ENCODE measurements at places on chromosomes 13 and 19.

- no peak for DNase-seq
Observed at GRCh38 chr13:44159633-44160279, 213.9 kb upstream of the SERP2 start.

- DNase-seq = no peak
Observed at GRCh38 chr13:49664606-49665005, 26.7 kb downstream of the EBPL start.

- DNase-seq = no peak
Observed at GRCh38 chr13:105991622-105992277, 543.7 kb downstream of the EFNB2 start.

DNA sequence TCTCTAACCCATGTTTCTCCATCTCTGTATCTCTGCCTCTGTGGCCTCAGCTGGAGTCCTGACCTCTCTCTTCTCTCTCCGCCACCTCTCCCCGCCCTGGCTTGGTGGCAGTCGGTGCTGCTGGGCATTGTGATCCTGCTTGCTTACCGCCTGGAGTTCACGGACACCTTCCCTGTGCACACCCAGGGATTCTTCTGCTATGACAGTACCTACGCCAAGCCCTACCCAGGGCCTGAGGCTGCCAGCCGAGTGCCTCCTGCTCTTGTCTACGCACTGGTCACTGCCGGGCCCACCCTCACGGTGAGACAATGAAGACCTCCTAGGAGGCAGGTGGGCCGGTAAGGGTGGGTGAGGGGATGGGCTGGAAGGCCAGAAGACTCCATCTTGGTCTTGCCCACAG is 4.2 kb downstream of the PLPPR2 start:
- no peak for DNase-seq

- no peak for DNase-seq
Observed at GRCh38 chr13:56528040-56528790, 612.5 kb upstream of the PRR20A start.

- DNase-seq = no peak
Observed at GRCh38 chr19:53112286-53112685, 9.1 kb upstream of the ZNF160 start.

DNA sequence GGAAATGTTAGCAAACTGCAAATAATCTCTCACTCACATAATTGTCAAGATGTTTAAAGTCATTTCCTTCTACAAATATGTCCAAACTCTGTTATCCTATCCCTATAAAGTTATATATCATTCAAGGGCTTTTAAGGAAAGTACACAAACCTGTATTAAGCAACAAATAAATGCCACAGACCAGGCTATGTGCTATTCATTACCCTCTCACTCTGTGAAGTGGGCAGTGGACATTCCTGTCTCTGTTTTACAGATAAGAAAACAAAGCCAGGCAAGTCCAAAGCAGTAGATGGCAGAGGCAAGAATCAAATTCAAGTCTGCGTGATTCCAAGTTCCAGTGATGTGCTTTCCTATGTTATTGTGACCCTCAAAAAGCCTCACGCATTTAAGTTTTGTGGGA is 140.6 kb downstream of the LHFPL6 start:
- DNase-seq = no peak

DNA sequence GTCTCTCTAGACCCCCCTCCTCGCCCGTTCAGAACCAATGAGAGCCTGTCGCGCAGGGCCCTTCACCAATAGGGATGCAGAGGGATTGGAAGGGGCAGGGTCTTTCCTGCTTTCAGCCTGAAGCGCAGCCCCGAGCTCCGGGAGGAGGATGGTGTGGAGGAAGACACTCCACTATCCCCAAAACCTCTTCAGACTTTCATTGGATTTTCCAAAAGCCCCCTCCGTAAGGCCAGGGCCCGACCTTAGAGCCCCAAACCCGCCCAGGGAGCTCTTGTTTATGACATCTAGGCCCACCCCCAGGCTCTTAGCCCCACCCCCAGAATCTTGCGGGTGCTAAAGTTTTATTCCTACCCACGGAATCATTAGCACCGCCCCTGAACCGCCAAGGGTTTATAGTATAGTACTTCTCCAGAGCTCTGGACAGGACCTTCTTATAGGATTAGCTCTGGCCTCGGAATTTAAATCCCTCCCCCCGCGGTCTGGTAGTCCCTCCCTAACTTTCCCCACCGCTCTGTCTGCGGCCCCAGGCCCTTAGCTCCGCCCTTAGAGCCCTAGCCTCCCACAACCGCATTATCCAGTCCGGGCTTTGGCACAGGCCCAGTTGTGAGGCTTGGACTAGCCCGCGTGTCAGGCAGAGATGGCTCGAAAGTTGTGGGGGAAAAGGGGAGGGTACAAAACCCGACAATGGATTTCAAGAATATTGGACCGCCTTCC is 6.6 kb upstream of the EML2 start:
- peak; percentile 48 for DNase-seq

DNA sequence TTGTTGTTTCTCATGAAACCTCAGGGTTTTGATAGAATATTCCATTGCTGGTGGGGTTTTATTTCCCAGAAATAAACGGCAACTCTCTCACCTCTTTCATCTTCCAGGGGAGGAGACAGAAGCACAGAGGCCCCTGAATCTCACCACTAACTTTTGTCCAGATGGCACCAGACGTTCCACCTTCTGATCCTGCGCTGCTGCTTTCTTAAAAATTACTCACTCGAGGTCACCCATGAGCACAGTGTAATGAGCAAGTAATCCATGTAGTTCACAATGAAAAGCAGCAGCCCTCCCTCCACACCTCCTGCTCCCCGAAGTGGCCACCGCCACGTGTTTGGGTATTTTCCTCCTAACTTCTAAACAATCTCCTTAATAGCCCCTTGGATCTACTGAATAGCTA is 51.3 kb downstream of the TEX29 start:
- DNase-seq = no peak

- no peak for DNase-seq
Observed at GRCh38 chr19:8973501-8974091, 36.6 kb downstream of the MUC16 start.

- DNase-seq = no peak
Observed at GRCh38 chr19:46442808-46443450, 14.2 kb upstream of the PNMA8C start.

DNA sequence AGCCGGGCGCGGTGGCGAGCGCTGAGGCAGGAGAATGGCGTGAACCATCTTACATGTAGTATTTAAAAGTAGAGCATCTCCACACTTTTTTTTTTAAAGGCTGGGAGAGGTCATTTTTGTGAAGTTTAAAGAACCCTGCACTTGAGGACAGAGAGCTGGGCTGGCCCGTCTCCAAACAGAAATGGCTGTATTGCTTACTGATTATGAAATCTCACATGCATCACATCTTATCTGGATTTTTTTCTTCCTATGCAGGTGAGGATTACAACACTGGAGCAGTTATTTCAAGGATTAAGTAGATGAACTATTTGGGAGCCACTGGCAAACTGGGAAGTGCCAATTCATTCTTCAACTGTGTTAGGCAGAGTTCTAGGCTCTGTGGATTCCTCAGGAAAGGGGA is 59.5 kb downstream of the TEX26 start:
- DNase-seq = no peak

DNA sequence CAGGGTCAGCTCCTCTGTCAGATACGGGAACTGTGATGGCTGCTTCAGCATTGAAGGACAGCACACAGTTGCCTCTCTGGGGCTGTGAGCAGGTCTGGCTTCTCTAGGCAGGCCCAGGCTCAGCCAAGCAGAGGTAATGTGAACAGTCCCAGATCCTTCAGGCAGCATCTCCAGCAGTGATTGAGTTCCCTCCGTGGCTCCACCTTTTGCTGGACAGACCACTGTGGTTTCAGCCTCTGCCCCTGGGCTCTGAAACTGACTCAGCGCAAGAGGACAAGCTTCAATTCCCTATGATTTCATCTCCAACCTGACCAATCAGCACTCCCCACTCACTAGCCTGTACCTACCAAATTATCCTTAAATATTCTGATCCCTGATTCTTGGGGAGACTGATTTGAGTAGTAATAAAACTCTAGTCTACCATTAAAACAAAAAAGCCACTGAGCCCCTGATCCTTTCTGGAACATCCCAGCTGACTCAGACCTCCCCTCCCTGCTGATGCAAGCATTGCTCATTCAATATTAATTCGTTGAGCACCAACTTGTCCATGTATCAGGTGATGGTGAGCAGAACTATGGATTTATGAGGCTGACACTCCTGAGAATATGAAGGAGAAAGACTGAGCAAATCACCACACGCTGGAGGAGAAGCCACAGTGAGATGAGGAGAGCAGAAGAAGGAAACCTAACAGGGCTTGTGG is 16.7 kb downstream of the GSX1 start:
- DNase-seq = no peak

GRCh38 chr19:14566712-14567077 is 5.2 kb downstream of the NDUFB7 start:
- DNase-seq = no peak

GRCh38 chr13:98089246-98089645 is 53.6 kb upstream of the FARP1 start:
- DNase-seq = no peak

DNA sequence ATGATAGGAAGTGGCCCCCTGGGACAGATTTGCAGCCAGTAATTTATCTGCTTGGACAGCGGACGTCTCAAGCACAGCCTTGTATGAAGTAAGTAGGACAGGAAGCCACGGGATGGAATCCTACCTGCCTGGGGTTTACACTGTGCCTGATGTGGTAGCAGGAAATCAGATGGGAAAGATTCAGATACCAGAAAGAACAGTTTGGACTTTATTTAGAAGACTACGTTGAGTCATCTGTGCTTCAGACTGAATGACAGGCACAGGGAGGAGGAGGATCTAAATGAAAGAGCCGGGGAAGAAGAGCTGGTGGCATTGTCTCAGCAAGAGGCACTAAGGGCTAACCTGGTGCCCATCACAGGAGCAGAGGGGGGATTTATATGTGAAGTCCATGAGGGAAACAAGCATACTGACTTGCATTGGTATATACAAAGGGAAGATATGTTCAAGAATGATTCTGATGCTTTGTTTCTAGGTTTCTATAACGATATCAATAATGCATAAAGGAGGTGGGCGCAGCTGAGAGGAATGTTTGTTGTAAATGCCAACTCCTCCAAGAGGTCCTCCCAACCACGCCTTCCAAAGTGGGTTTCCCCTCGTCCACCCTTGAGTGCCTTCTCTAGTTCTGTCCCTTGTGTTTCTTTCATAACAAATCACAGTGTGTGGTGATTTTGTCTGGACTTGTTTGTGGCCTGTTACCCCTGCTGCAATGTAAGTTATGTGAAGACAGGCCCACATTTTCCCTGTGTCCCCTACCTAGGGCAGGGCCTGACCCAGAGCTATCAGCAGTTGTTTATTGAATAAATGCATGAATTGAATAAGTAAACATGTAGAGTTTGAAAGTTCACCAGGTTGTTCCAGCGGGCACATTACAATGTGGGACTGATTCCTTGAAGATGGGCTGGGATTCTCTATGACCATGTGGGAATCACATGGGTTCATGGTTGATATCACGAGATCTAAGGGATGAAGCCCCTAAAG is 328.4 kb downstream of the SLC7A1 start:
- no peak for DNase-seq

GRCh38 chr19:23509686-23510450 is 114.6 kb upstream of the ZNF91 start:
- no peak for DNase-seq

- DNase-seq = no peak
Observed at GRCh38 chr13:87234981-87235380, 436.2 kb upstream of the SLITRK5 start.

DNA sequence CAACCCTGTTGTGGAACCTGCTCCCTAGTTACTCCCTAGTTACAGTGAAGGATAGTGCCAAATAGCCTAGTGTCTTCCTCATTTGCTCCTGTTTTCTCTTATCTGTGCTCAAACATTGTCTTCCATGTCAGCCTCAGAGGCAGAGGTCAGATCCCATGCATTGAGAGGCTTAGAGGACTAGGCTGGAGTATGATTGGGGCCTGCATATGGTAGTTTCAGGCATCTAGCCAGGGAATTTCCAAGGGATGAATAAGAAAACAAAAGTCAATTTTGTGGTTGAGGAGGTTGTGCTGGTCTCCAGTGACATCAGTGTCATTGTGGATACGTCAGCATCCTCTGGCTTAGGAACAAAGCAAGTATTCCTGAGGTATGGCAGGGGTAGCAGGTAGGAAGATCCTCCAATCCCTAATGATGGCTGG is 9.4 kb downstream of the ZNF546 start:
- DNase-seq = no peak

GRCh38 chr13:106744516-106744915 is 176.6 kb upstream of the ARGLU1 start:
- no peak for DNase-seq

GRCh38 chr19:27846944-27847343 is 1366.0 kb downstream of the UQCRFS1 start:
- no peak for DNase-seq

DNA sequence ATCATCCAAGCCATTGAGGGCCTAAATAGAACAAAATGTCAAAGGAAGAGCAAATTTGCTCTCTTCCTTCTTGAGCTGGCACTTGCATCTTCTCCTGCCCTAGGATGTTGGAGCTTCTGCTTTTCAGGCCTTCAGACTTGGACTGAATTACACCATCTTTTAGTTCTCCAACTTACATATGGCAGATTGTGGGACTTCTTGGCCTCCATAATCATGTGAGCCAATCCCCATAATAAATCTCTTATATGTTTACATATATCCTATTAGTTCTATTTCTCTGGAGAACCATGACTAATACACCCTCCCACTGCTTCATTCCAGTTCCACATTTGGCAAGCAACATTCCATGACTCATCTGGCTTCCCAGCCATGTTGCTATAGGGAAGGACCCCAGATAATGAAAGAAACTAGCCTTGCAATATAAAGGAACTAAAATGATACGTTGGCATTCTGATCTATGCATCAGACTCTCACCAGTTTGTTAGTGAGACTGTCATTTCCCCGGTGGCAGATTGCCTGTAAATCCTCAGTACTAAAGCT is 11.0 kb upstream of the ACOD1 start:
- DNase-seq = no peak

GRCh38 chr13:20812890-20813289 is 39.1 kb upstream of the EEF1AKMT1 start:
- DNase-seq = no peak

GRCh38 chr13:68540244-68540643 is 1310.1 kb upstream of the PCDH9 start:
- DNase-seq = no peak

GRCh38 chr19:48553676-48554384 is 1.9 kb downstream of the SULT2B1 start:
- no peak for DNase-seq

DNA sequence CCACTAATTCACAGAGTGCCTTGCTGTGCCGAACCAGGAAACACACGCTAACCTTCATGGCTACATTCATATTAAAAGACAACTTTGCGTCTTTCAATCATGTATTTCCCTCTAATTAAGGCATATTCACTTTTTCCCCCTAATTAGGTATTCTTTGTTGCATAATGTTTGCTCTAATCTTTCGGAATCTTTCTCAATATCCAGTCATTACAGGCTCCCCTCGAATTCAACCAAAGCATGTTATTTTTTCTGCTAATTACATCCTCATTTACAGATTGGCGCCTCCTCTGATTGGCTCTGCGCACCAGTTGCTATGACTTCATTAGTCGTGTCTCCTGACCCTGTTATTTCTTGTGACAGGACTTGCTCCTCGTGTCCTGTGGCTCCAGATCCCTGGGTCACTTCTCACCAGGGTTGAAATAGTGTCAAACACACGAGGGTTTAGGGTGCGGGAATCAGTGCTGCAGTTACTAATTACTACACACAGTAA is 226.7 kb upstream of the TSHZ3 start:
- no peak for DNase-seq
